ENCODE measurements at places on chromosomes 12 and 14. TPM values are rescaled to one million over a fixed set of nuclear protein-coding genes. Genes with fewer than 3 reads are reported as not detected.

GRCh38 chr14:81209167-81209836 is 11.5 kb downstream of the GTF2A1 start:
- no peak for DNase-seq

- no peak for DNase-seq
These were observed 14.8 kb upstream of the APOF start for GRCh38 chr12:56377310-56377988.

GRCh38 chr14:68941820-68942219 is 37.3 kb downstream of the ACTN1 start:
- no peak for DNase-seq

DNA sequence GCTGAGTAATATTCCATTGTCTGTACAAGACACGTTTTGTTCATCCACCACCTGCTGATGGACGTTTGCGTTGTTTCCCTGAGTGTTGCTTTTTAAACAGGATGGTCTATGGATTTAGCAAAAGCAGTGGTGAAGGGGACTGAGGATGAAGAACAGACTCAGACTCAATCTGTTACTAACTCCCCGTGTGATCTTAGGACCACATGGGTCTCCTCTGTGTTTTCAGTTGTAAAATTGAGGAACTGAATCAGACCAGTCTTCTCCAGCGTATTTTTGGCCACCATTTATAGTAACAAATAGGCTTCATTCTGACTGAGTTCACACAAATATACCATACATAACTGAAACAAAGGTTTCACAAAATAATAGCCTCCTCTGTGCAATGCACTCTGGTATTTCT is 85.6 kb downstream of the FOXN3 start:
- DNase-seq = no peak

The RAB21 gene
- 8.7 TPM for polyA plus RNA-seq

The CLEC14A gene
- 8.3 TPM for polyA plus RNA-seq

The GLTP gene
- polyA plus RNA-seq = 24.5 TPM

The SLC10A1 gene
- polyA plus RNA-seq = not detected

The ST8SIA1 gene
- 11.7 TPM for polyA plus RNA-seq

Measured in adrenal gland (tissue), 19 donors.